Stimulated activated CD8-positive, alpha-beta memory T cell treated with anti-CD3 and anti-CD28 coated beads, Interleukin-4, amount 100 ng/mL, for 4 hours (primary cell): ENCODE measurements at places on chromosomes 6 and 20.

DNA sequence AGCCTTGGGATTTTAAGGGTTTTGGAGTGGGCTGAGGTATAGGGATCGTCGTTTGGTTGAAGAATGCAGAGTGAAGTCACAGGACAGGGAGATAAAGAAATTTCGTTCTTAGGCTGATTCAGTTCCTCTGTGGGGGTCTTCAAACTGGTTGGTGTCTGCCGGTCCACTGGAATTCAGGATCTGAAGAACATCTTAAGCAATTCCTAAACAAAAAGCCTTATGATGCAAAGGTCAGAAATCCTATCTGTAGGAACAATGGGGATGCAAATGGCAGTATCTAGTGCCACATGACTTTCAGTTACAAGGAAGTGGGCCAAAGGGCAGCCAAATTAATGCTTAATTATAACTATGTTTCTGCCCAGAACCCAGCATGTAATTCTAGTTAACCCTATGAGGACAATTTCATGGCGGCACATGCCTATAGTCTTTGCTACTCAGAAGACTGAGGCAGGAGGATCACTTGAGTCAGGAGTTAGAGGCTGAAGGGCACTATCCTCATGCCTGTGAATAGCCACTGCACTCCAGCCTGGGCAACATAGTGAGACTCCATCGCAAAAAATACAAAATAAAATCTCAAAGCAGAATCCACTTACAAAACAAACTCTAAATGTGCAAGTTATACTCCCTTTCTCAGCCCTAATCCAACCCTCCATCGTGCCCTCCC lies 4.6 kb upstream of the SLC2A10 start:
- no peak for DNase-seq

- DNase-seq, result no peak
Observed at GRCh38 chr6:126526996-126527606, 187.2 kb downstream of the CENPW start.

DNA sequence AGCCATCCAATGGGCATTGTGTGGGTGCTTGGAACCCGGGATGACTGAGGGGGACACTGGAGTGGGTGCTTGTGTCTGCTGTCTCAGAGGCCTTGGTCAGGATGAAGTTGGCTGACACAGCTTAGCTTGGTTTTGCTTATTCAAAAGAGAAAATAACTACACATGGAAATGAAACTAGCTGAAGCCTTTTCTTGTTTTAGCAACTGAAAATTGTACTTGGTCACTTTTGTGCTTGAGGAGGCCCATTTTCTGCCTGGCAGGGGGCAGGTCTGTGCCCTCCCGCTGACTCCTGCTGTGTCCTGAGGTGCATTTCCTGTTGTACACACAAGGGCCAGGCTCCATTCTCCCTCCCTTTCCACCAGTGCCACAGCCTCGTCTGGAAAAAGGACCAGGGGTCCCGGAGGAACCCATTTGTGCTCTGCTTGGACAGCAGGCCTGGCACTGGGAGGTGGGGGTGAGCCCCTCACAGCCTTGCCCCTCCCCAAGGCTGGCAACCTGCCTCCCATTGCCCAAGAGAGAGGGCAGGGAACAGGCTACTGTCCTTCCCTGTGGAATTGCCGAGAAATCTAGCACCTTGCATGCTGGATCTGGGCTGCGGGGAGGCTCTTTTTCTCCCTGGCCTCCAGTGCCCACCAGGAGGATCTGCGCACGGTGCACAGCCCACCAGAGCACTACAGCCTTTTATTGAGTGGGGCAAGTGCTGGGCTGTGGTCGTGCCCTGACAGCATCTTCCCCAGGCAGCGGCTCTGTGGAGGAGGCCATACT lies 49.4 kb downstream of the PYGB start:
- DNase-seq, result no peak

- no peak for DNase-seq
Observed at GRCh38 chr6:158439255-158439654, 120.6 kb upstream of the TMEM181 start.

DNA sequence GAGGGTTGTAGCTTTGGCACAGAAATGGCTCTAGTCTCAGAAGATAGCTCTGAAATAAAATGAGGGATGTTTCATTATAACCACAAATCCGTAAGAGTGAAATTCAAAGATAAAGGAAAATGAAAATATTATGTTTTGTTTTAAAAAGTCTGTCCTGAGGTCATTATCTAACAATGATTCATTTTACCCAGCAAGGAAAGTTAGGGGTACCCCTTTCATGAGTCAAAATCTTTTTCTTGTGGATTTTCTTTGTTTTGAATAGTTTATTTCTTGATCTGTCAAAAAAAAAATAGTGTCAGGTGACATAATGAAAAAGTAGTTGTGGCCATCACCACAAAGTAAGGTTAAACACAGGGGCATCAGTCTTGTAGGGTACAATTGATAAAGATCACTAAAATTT lies 59.7 kb upstream of the MYB start:
- no peak for DNase-seq

DNA sequence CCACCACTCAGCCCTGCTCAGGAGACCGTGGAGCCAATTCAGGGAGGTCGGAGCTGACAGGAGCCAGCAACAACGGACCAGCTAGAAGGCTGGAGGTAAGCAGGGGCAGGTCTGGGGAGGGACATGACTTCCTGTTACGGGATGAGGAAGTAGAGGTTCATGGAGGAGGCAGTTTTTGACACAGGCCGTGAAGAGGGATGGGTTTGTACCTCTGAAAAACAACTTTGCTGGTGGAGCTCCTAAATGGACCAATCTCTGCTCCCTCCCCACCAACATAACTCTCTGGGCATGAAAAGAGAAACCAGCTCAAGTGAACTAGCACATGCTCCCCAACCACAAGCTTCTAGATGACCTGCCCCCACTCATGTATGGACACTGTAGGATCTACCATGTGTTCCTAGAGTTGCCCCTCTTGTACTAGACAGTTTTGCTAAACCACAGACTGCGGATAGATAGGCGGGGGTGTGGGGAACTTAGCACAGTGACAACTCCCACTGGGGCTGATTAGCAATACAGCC lies 31.4 kb downstream of the RALGAPA2 start:
- no peak for DNase-seq

DNA sequence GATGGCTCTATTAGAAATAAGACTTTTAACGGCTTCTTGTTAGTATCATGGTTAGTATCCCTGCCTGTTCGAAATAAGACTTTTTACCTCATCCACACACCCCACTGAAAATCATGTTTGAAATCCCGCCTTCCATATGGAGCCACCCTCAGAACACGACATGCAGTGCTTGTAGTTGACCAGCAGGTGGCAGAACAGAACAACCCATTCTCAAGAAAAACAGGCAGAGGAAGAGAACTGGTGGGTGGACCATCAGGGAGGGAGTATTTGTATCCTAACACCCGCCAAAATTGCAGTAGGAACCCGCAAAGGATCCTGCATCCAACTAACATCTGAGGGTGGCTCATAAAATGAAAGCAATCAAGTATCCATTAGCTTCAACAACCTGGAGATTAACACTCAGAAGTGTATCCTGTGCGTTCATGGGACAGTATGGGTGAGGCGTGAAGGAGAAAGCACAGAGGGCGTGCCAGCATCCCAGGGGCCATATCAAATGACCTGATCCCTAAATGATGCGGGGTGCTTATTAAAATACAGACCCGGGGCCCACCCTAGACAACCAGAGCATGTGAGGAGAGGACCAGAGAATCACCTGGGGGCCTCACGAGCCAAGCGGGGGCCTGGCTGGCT lies 89.6 kb upstream of the NHSL1 start:
- DNase-seq, result no peak
